ENCODE measurements at places on chromosomes 6 and 20.
A peak's percentile ranks its signal among the peaks of the same experiment; 100 is the strongest.

DNA sequence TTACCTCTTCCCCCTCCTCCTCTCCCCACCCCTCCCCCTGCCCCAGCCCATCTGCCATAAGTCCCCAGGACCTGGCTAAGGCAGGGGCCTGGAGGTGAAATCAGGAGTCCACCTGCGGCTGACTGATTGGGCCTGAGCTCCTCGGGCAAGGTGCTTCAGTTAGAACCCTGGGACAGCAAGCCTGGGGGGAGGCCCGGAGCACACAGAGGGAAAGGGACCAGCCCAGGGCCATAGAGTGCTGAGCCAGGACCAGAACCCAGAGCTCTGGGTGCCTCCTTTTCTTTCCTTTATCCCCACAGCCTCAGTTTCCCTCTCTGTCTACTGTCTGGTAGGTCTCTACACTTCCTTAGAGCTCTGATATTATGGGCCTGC lies 35.7 kb upstream of the VEGFA start:
- no peak for DNase-seq

DNA sequence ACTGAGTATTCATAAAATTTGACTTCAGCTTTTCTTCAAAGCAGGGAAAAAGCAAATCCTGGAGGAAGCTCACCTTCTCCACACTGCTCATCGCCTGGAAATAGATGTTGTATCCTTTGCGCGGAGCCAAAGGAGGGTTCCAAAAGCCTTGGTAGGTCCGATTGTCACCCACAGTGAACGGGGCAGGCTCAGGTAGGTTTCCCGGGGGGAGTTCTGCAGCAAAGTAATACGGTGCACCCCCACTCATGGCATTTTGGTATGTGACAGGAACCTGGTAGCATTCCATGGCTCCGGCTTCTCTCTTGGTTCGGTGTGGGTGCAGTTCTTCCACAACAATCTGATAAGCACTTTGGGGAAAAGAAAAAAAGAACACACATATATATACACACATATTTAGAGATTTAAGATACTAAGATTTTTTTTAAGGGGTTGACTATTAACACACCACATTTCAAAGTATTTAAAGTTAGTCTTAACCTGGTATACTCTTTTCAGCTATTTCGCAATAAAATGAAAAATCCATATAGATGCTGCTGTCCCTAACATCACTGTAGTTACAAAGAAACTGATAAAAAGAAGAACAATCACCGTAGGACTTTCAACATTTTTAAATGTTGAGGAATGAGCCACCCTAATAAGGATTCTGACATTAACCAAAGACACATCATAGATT lies 166.7 kb upstream of the THEMIS start:
- DNase-seq = no peak

GRCh38 chr6:43941174-43941573 lies 171.2 kb downstream of the VEGFA start:
- DNase-seq = no peak

- DNase-seq = no peak
Measured at GRCh38 chr6:9623985-9624384, 790.9 kb downstream of the TFAP2A start.

- no peak for DNase-seq
Measured at GRCh38 chr20:59082077-59082740, 39.6 kb upstream of the PRELID3B start.

DNA sequence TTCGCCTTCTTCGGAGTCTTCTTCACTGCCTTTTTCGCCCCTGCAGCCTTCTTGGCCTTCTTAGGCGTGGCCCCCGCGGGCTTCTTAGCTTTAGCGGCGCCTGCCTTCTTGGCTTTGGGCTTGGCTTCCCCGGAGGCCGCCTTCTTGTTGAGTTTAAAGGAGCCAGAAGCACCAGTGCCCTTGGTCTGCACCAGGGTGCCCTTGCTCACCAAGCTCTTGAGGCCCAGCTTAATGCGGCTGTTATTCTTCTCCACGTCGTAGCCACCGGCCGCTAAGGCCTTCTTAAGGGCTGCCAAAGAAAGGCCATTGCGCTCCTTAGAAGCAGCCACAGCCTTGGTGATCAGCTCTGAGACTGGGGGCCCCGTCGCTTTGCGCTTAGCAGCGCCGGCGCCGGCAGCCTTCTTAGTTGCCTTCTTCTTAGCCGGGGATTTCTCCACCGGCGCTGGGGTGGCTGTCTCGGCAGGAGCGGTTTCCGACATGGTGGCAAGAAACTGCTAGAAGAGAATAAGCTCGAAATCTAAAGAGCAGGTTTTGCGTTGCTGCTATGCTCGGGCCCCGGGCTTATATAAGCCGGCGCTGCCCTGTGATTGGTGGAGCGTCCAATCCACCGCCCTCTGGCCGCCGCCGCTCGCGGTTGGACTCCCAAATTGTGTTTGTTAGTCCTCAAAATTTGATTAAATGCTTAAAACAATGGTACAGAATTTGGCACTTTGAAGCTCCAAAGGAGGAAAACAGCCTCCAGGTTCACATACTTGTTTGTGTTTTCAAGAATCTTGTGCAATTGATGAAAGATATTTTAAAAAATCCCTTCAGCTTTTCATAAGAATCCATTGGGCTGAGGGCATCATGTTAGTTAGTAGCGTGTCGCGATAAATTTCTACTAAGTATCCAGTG lies 44.9 kb downstream of the OR2B2 start:
- no peak for DNase-seq

GRCh38 chr6:41639809-41640371 lies 1.6 kb downstream of the MDFI start:
- DNase-seq = no peak

- no peak for DNase-seq
Measured at GRCh38 chr6:139679516-139680179, 305.2 kb upstream of the CITED2 start.

DNA sequence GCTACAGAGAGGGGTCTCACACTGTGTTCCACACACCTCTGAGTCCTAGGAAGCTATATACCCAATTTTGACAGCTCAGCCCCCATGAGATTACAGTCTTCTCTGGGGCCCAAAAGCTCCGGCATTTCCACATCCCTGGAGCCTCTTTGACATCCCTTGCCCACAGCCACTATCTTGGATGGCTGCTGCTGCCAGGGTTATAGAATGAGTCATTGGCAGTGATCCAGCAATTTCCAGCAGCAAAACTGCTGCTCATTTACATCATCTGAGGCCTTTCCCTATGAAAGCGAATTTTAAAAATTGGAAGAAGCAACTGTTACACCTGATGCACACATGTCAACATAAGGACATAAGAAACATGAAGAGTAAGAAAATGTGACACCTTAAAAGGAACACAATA lies 590.7 kb downstream of the MEI4 start:
- DNase-seq = no peak

DNA sequence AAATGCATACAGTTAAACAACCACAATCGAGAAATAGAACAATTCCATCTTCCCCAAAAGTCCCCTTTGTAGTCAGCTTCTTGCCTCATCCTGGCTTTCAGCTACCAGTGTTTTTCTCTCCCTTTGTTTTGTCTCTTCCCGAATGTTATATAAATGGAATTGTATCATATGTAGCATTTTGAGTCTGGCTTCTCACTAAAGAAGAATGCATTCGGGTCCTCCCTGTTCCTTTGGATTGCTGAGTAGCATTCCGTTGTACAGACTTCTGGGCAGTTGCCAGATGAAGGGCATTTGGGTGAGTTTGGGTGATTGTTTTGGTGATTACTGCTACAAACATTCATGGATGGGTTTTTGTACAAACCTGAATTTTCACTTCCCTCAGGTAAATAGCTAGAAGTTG lies 27.8 kb downstream of the PRPH2 start:
- DNase-seq = no peak

- DNase-seq = no peak
Measured at GRCh38 chr6:135193221-135193620, 12.1 kb downstream of the MYB start.

DNA sequence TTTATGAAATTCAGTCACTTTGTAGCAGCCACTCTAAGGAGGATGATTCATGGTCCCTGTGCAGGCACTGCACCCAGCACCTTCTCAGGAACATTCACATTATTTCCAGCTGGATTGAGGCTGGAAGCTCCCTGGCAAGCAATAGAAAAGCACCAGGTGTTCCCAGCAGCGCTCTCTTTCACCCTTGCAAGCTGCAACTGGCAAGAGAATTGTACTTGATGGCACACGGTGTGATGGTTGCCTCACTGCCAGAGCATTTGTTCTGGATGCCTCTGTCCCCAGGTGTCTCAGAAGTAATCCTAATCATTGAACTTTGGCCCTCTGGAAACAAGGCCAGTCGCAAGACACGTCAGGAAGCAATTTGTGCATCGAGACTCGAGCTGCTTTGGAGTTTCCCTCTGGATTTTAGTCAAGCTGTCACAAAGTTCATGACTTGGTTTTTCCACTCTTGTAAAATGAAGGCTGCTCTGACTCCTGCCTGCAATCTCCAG lies 24.9 kb upstream of the PHACTR2 start:
- DNase-seq = no peak

- no peak for DNase-seq
Measured at GRCh38 chr6:125415913-125416312, 114.1 kb upstream of the HDDC2 start.

DNA sequence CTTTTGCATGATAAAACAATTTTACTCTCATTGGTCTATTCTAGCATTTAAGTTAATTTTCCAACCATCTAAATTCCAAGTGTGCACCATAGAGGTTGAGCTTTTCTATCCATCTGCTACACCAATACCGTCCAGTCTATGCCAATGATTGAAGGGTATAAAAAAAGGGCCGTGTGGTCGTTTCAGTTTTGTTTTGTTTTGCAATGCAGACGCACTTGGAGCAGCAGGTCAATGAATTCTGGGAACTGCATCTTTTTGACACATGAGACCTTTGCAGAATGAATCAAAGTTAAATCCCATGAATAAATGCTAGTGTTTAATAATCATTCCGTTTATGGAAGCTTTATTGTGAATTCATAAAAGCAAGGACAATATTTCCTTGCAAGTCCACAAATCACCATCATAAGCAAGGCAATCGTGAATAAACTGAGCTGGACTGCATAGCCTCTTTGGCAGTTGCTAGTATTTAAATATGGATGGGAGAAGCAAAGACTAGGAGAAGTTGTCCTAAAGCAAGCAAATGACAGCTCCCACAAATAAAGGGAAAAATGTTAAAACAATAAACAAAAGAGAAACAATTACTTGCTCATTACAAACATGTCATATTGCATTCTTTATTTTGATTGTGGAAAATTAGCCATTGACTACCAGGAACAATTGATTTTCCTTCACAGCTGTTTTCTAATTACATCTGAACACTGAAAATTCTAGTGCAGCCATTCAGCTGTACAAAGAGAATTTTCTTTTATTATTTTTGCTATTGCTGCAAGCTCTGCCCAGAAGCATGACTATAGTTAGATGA lies 649.7 kb upstream of the GJE1 start:
- no peak for DNase-seq

DNA sequence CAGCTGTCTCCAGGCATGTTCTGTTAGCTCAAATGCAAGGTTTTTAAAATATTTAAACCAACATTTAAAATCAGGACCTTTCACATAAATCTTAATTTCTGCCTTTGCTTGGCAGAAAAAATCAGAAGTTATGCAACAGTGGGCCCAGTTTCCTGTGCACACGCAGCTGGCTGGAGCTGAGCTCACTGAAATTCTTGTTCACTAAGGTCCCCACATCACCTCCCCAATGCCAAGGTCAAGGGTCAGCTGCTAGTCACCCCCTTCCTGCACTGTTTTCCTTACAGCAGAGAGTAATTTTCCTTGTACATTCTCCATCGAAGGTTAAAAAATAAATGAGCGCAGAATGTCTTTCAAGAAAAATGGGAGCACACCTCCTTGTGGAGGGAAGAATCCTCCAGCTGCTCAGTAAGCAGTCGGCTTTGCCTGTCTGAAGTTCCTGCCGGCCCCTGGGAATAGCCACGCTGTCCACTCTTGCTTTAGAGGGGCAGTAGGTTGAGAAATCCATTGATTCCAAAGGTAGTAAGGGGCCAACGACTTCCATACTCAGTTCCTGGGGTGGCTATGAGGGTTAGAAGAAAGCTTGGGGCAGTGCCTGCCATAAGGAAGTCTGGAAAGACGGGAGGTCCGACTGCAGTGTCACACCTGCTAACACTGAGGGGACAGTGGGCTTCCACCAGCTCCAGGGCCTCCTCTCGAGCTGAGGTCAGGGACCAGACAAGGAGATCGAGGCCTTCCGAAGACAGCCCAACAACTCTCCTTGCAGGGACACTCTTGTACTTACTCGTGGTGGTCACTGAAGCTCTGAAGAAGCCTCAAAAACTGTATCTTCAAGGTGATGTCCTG lies 56.8 kb downstream of the MYH7B start:
- no peak for DNase-seq

- no peak for DNase-seq
Measured at GRCh38 chr20:25308083-25308491, 60.2 kb downstream of the PYGB start.

- no peak for DNase-seq
Measured at GRCh38 chr6:63799813-63800212, 164.2 kb downstream of the PHF3 start.

GRCh38 chr20:39944861-39945260 lies 744.2 kb downstream of the MAFB start:
- no peak for DNase-seq

- peak; percentile 51 for DNase-seq
Measured at GRCh38 chr6:15854826-15855710, 192.2 kb upstream of the DTNBP1 start.

DNA sequence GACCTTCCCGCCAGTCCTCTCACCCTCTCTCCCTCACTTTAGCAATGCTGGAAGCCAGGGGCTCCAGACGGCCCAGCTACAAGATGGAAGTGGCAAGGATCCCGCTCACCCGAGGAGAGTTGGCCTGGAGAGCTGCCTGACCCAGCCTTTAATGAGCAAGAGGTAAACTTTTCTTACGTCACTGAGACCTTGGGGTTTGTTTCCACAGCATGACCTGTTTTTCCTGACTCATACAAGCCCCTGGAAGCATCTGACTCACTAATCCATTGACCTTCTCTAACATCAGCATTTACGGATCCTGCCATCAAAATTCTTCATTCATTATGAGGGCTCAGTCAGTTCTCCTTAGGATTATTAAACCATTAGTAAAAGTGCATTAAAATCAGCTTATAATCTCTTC lies 120.4 kb downstream of the MYLK4 start:
- peak; percentile 71 for DNase-seq

DNA sequence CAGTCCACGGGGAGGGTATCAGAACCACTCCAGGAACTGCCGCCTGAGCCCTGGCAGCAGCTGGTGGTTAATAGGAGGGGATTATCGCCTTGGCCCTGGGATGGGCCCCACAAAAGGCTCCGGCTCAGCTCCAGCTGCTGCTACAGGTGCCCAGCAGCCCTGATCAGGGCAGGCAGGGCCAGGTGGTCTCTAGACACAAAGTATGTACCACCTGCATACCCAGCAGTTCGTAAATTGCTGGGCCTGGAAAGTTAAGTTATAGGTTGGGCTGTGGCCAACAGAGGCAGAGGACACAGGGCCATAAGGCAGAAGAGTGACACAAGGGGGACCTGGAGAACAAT lies 35.1 kb downstream of the RRBP1 start:
- no peak for DNase-seq
